ENCODE measurements at places on chromosomes 7 and 10.

DNA sequence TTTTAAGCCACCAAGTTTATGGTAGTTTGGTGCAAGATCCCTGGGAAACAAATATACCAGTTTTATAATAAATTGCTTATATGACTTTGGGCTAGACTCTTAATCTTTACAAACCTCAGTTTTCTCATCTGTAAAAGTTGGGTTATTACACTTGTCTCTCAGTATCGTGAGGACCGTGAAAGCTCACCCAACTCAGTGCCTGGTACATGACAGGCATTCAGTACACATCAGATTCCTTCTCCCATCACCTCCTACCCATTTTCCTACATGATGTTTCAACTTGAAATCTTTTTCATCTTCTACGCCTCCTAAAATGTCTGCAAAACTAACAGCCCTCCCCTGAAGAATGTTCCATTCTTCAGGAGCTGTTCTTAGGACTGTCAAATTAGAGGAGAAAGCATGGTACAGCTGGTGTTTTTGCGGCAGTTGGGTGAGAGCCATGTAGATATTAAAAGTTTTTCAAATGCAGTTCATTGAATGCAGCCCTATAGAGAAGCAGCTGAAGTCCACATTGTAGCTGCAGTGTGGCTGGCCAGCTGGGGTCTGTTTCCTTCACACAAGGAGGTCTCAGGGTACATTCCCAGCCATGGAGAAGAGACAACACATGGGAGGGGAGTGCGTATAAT lies 812.8 kb downstream of the LRMDA start:
- DNase-seq: peak; percentile 83

DNA sequence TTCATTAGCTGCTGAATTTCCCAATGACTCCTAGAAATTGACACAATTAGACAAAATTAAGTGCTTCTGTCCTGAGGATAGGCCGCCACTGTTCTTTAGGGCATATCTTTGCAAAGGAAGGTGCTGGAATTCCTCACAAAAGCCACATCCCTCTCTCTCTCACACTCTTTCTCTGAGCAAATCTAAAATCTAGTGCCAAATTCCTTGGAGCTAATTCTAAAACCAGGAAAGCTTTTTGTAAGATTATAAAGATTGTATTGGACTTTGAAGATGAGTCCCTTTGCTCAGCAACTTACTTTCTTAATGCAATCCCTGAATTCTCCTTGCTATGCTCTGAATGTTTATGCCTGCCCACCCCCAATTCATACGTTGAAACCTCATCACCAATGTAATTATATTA lies 288.9 kb downstream of the KCNMA1 start:
- no peak for DNase-seq

GRCh38 chr7:84291756-84292155 lies 97.2 kb upstream of the SEMA3A start:
- no peak for DNase-seq

DNA sequence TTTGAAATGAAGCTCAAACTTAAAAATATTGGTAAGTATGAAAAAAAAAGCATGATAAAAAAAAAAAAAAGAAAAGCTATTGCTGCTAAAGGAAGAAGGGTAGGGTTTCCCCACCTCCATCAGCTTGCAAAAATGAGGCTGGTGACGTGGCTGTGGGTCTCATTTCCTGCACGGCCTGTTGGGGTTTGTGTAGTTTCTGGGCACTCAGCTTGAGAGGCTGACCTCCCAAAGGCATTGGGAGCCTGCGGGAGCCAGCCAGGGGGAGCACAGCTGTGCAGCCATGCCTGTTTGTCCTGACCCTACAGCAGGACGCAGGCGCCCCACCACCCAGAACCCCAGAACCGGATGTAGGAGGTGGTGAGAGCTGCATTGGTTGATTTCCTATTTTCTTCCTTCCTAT lies 48.8 kb upstream of the CARD11 start:
- no peak for DNase-seq

DNA sequence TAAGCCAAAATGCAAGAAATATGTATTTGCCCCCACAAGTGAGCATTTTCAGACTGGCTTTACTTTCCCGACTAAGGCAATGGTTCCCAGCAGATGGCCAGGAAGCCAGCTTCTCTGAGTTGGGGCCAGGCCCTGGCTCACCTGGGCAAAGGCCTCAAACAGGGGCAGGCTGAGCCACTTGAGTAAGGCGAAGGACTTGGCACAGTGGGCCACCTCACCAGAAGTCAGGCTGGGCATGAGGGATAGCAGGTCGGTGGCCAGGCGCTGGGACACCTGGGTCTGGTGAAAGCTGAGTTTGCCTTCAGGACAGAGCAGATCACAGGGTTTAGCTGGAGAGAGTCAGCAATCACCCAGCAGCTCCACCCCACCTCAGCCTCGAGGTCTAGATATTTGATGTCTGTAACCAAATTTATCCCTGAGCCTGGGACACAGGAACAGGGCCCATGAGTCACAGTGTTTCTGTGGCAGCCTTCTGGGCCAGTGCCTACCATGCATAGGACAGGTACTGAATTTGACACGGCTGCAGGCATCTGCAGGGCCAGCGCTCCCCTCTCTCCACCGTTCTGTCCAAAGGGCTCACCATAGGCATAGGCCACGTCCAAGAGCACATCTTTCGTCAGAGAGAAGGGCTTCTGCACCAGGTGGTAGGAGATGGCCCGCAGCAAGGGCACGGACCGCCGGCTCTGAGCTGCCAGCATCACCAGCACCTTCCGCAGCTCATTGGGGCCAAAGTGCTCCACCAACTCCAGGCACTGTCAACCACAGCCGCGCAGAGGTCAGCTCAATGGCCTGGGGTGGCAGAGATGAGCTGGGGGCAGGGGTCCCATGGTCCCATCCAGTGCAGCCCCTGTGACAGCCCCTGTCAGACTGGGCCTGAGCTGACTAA lies 7.3 kb downstream of the TBRG4 start:
- no peak for DNase-seq

- no peak for DNase-seq
These were observed 192.8 kb downstream of the ADK start for GRCh38 chr10:74343804-74344203.

DNA sequence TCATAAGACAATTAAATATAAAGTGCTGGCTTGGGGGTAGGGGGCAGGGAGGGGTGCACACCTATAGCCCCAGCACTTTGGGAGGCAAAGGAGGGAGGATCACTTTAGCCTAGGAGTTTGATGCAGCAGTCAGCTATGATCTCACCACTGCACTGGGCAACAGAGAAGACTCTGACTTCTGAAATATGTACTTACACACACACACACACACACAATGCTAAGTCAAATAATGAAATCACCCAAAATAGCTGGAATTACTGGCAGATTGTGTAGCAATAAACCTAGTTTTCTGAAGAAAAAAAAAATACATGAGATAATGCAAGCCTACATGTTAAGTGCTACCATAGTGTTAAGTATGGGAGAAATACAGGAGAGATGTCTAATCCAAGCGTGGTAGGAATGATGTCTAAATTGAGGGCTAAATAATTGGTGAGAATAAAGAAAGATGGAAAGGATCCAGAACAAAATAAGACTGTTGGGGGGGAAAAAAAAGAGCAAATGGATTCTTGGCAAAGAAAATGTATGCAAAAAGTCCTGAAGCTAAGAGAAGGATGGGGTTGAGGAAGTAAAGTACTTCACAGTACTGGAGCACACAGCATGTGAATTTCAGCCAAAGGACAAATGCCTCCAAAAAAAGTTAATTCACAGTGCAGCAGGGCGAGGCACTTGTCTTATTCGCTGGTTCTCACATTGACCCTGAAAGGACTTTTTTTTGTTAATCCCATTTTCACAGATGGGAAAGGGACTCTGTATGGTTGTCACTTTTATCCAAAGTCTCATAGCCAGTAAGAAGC lies 73.9 kb downstream of the IGF2BP3 start:
- DNase-seq: peak; percentile 43

DNA sequence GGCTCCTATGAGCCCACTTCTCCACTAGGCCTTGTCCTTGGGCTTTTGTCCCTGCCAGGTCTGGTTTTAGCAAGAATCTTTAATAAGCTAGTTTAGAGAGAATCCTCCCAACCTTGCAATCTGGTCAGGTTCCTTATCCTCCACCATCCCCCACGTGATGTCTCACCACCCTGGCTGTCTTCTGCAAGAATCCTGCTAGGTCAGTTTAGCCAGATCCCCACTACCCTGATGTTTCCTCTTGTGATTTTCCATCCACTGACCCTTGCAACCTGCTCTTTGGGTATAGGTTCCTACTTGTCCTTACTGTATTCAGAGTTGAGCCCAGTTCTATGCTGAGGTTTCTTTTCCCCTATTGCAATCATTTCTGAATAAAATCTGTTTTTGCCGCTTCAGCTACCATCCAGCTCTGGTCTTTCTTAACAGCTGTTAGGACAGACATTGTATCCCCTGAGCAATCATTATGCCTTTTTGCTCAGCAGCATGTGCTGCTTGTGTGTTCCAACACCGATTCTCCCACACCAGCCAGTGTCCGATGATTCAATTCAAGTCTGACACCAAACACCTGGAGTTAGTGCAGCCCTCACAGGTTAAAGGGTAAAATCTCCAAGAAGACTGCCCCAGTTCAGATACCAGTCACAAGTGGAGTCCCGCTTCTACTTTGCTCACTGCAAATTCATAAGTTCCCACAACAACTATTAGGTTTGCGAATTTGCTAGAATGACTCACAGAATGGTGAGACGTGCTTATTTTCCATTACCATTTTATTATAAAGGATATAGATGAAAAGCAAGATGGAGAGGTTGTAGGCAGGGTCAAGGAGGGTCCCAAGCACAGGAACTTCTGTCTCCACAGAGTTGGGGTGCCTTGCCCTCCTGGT lies 62.2 kb upstream of the ADCY1 start:
- no peak for DNase-seq

GRCh38 chr7:18756378-18757050 lies 261.0 kb downstream of the HDAC9 start:
- DNase-seq: no peak

- DNase-seq: no peak
These were observed 153.1 kb downstream of the ZNF365 start for GRCh38 chr10:62527019-62527827.

GRCh38 chr10:49734676-49735075 lies 27.4 kb downstream of the OGDHL start:
- DNase-seq: no peak

- no peak for DNase-seq
These were observed 148.6 kb upstream of the YAE1 start for GRCh38 chr7:39417642-39418041.

GRCh38 chr7:85023066-85023712 lies 163.7 kb downstream of the SEMA3D start:
- DNase-seq: peak; percentile 65

DNA sequence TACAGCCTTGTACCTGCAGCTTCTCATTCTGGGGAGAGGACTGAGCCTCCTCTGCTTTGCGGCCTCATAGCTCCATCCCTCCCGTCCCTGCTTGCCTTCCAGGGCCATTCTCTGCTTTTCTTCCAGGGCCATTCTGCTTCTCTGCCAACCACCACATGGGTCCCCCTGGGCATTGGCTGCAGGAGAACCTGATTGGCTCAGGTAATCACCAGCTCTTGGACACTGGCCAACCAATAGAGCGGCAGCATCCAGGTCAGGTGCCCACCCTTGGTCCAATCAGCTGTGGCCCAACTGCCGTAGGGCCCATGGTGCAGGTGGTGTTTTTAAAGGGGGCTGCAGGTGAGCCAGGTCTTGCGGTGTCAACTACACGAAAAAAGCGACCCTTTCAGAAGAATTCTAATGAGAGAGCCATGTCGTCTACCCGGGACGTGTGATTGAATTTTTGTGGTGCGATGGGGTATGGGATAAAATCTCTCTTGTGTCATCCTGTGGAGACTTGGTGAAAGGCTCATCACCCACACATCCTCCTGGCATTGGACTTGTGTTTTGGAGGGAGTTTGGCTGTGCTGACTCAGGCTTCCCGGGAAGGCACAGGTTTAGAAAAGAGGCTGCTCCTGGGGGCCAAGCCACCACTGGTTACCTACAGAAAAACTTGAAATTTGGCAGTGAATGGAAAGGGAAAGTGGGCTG lies 46.0 kb upstream of the PODXL start:
- DNase-seq: no peak

- DNase-seq: no peak
These were observed 699.4 kb upstream of the GALNT17 start for GRCh38 chr7:70432567-70433001.

GRCh38 chr7:112723416-112723815 lies 66.8 kb downstream of the TMEM168 start:
- peak; percentile 26 for DNase-seq

DNA sequence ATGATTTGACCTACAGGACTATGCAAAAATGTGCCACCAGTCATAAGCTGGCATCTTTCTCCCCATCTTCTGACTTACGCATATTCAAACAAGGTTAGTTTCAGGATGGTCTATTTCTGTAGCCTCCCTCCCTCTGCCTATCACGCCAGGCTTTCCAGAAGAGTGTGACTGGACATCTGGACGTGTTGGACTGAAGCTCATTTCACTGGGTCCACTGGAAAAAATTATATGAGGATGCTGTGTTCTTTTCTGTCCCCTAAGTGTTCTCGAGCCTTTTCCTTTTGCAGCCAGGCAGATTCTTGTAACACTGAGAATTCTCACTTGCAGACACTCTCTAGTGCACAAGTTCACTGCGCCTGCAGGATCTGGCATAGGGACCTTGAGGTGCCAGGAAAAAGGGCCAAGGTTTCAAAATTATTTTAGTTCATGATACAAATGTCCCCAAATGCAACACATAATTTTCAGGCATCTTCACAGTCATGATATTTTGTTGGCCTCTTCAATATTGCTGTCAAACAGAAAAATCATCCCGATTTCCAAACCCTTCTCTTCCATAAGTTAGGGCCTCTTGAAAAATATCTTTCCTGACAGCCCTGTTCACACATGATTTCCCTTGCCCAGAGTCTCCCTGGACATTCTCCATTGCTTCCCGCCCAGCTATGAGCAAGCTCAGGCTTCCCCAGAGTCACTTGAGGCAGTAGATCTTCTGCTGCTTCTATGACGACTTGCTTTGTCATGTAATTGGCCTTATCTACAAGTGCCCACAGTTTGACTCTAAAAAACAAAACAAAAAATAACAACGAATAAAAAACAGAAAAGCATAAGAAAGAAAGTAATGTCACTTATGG lies 170.4 kb downstream of the BMPER start:
- no peak for DNase-seq

DNA sequence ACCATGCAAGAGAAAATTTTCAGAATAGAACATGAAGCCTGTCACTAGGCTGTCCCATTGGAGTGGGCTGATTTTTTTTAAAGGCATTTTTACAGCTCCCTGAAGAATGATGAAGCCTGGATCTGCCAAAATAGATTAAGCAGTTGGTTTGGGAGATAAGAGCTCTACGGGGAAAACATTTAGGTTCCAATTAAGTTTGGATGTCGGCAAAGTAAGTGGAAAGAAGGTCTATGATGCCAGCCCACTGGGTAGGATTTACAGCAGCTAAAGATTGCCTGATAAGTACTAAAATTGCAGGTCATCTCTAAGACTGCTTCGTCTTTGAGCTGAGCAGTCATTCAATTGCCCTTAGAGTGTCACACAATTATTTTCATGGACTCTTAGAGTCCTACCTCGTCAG lies 939.2 kb upstream of the CELF2 start:
- DNase-seq: no peak
